ENCODE measurements at places on chromosomes 7 and 10.

GRCh38 chr10:22335173-22335933 is 9.9 kb upstream of the SPAG6 start:
- no peak for DNase-seq

GRCh38 chr7:23449941-23450340 is 20.4 kb downstream of the IGF2BP3 start:
- no peak for DNase-seq

GRCh38 chr10:17599089-17599488 is 18.1 kb downstream of the HACD1 start:
- no peak for DNase-seq

DNA sequence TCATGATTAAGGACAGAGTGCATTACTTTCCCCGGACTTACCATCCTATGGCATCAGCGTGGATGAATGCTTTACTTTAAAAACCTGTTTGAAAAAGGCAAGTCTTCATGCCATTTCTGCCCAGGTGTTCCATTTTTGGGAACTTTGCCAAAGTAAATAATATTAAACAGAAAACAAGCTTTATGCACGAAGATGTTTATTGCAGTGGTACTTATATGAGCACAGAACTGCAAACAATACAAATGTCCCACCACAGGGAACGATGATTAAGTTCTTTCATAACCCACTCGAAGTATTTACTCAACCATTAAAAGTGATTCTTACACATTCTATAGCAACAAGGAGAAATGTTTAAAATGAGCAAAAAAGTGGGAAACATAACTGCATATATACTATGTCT is 109.7 kb upstream of the GDF10 start:
- no peak for DNase-seq

- DNase-seq = no peak
Observed at GRCh38 chr7:220151-220841, 27.9 kb downstream of the FAM20C start.

GRCh38 chr7:128123291-128124037 is 92.2 kb upstream of the LRRC4 start:
- DNase-seq = no peak

- DNase-seq = no peak
Observed at GRCh38 chr10:131810805-131811629, 89.8 kb upstream of the PPP2R2D start.

- DNase-seq = no peak
Observed at GRCh38 chr10:106348933-106349332, 815.6 kb downstream of the SORCS1 start.

DNA sequence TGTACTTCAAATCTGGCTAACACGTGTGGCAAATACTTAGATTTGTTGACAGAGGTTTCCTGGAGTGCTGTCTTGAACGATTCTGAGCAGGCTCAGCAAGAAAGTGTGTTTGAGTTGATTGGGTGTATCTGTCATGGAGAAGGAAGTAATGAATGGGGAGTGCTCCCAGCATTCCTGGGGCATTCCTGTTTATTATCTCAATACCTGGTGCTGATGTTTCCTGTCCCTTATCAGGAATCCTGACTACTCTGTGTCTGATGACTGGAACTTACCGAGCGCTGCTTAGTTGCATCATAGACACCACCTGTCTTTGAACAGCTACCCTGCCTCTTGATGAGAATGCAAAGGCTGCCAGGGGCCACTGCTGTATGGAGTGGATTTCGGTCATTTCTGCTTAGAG is 41.0 kb upstream of the TMEM248 start:
- DNase-seq = no peak

- no peak for DNase-seq
Observed at GRCh38 chr10:121268863-121269432, 329.3 kb downstream of the FGFR2 start.

- DNase-seq = no peak
Observed at GRCh38 chr10:89540420-89540949, 5.1 kb upstream of the SLC16A12 start.

GRCh38 chr7:51298912-51299311 is 17.7 kb downstream of the COBL start:
- DNase-seq = no peak

DNA sequence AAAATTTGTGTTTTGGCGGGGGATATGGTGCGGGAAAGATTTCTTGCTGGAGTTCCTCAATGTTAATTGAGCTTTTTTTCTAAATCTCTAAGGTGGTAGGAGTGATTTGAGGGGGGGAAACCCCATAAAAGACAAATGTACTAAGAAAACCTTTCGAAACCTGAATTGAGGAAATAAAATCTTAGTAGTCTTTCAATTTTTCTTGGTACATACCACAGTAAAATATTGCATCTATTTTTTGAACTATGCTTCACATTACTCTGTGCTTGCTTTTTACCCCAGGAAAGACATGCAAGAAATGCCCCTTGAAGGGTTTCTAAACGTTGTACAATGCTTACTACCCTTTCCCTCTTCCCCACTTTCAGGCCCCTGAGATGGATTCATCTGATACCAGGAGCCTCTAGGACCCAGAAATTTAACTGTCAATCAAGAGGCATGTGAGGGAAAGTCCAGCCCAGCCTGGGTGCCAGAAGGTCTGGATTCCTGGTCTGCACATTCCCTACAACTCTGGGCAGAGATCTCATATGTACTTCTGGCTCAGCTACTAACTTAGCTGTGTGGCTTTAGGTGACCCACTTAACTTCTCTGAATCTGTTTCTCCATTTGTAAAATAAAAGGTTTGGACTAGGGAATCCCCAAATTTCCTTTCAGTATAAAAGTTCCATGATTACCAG is 5.8 kb upstream of the PDCD4 start:
- no peak for DNase-seq

DNA sequence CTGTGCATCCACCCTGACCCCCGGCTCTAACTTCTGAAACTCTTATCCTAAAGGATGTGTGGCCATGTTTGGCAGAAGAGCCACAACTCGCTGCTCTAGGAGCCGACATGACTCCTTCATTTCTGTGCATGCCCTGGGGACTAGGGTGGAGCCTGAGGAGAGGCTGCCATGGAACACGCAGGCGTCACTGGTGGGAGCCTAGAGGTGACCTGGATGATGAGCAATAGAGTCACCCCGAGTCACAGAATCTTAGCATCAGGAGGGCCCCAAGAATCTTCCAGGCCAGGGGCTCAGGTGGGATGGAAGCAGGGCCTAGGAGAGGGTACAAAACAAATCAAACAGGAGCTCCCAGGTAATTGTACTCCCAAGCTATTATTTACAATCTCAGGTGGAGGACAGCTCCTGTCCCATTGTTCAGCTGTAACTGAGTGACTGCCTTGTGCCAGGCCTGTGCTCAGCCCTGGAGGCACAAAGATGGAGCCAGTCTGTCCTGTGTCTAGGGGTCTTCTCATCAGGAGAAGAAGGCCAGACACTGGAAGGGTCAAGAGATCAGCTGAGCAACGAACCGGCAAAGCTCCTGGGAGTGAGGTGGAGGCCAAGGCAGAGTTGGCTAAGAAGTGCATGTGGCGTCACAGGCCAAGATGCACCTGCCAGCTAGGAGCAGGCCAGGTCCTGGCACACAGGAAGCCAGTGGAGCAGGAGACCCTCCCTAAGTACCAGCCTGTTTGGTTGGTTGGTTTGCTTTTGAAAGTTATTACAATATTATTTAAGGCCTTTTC is 5.8 kb upstream of the ZNF22 start:
- no peak for DNase-seq

DNA sequence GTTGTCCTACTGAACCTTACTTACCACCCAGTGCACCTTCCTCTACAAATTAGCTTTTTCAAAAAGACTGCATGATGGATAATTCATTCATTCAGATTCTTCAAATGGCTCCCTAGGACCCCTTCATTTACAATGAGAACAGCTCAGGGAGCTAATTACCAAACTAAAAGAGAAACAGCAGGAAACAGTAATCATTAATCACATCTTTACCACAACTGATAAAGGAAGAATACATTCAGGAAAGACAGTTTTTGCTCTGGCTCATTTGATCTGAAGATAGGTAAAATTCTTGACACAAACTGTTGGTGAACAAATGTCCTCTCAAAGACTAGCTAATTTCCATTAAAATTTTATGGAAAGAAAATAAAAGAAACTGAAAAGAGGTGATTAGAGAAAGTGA is 1652.7 kb upstream of the LRRTM3 start:
- DNase-seq = no peak

- DNase-seq = no peak
Observed at GRCh38 chr7:116971869-116972268, 18.6 kb downstream of the ST7 start.
